ENCODE measurements at places on chromosomes 16 and 17.

DNA sequence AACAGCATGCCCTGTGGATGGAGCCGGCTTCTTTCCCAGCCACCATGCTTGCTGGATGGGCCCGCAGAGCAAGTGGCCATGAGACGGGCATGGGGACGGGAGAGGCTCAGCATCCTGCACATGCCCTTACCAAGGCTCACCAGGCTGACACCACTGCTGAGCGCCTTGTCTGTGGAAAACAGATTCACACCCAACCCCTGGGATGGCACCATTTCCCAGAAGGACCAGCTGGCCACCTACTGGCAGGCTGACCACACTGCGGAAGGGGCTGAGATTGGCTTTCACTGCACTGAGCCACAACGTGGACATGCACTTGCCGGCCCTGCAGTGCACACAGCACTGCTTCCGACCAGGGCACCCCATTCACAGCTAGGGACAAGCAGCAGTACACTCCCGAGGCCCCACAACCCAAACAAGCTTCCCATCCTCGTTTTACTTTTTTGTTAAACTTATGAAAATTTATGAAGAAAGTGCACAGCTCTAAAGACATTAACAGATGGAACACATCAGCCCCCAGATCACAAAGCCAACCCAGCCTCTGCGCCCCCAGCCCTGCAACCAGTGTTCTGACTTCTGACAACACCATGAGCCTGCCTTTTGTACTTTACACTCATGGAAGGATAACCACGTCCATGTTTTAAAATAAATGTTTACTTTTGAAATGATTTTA, 13.9 kb upstream of the KRTAP17-1 start:
- no peak for DNase-seq

DNA sequence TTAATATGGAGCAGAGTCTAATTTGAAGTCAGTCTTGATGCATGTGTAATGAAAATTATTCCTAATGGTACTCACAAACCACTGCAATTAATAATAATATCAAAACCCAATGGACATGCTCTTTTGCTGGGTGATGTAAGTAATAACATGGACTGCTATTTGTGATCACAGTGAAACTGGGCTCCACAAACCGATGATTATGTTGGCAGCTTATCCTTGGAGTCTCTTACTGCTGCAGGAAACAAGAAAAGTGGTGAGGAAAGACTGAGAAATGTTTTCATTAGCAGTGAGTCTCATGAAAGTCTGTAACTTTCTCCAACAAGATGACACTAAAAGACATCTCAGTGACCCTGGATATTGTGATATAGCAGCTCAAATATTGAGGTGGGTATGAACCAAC, 45.2 kb downstream of the TMEM100 start:
- DNase-seq: no peak

DNA sequence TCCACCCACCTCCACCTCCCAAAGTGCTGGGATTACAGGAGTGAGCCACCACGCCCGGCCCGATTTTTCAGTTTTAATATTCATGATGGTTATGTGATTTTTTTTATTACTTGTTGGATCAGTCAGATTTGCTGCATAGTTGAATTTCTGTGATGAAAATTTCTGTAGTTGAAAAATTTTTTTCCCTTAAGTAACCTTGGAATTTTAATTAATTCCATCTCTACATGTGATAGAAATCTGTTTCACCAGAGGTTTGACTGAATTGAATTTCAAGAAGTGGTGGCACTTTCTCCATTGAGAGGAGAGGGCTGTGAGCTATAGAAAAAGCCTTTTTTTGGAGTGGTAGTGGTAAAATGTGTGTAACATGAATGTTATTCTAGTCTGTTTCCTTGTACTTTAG, 24.7 kb downstream of the WIPF2 start:
- DNase-seq: no peak

GRCh38 chr17:76124582-76125390, 16.3 kb downstream of the FOXJ1 start:
- no peak for DNase-seq
